H7 (cell line): ENCODE measurements at places on chromosomes 1 and 21.

DNA sequence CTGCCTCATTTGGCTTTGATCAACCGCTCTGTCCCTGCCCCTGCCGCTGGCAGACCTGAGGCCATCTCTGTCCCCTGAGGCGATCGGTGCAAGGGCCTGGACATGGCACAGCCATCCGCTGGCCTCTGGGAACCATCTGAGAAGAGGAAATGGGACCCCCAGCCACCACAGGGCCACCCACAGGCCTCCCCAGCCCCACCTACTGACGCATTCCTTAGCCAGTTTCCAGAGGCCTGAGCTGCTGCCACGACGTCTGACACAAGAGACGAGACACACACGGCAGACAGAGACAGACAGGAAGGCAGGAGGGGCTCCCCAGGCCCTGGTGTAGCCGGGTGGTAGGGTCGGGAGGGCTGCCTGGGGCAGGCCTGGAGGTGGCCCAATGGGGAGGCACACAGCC is 37.3 kb upstream of the EDN2 start:
- peak; percentile 80 for DNase-seq

GRCh38 chr1:38833146-38833545 is 26.4 kb downstream of the RRAGC start:
- no peak for DNase-seq

DNA sequence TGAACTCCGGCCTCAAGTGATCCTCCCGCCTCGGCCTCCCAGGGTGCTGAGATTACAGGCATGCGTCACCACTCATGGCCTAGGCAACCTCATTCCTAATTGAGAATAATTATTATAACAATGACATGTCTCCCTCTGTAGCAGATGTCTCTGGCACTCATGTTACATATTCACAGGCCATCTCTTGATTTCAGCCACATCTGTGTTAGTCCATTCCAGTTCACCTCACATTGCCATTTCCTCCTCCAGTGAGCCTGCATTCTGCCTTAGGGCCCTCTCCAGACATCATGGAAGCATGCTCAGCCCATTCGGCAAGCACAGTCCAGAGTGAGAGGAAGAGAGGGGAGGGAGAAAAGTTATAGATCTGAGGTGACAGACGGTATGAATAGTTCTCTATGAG is 32.5 kb downstream of the CDKN2C start:
- DNase-seq = no peak

- DNase-seq = no peak
Observed at GRCh38 chr1:165883056-165883455, 55.6 kb downstream of the UCK2 start.

DNA sequence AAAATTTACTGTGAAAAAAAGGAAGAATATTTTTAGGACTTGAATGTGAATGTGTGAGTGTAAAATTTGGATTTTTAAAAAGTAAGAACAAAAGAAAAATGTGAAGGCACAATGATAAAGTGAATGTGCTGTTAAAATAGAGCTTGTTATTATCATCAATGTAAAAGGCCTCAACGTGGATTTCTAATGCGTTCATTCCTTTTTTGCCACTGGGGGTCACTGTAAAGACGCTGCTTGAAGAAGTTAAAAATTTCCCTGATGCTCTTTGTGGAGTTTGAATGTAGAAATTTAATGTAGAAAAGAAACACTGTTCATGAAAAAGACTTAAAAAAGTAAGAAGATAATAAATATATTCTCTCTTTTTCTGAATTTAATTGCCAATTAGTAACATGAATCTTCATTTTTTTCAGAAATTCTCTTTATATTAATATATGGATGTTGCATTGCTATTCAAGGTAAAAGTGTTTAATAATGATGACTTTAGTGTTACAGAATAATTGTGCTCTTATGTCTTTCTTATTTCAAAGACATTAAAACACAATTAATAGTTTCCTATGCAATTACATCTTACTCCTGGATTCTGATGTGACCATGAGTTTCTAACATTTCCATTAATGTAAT is 161.5 kb downstream of the DNM3 start:
- no peak for DNase-seq

DNA sequence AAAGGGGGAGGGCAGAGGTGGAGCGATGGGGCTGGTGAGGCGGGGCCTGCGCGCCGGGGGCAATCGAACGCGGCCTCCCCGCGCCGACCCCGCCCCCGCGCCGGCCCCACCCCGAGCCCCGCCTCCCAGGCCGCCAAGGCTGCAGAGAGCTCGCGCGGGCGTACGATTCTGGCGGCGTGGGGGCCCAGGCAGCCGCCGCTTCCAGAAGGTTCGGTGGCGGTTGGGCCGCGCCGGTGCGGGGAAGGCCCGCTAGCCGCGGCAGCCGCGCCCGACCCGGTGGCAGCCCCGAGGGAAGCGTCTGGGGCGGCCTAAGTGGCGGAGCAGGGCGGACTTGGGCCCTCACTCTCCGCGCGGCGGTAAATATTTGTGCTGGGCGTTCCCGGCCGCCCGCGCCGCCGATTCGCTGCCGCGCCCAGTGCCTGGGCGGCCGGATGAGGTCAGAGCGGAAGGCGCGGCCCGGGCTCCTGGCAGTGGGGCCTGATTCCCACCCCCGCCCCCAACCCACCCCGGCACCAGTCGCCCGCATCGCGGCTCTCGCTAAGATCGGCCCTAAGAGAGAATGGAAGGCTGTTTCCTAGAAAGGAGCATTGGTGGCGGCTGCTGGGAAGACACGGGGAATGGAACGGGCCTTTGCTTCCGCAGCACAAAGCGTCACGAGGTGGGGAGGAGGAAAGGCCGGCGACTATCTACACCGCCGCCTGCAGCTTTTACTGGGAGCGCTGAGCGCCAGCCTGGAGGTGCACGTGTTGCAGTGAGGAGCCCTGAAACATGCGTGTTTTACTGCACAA is at the start of gene ACOT7:
Gene ACOT7 (minus strand): TSS at position 368 of the 788 bp plus-strand sequence. CDS start 368 bp downstream, outside the sequence.
- DNase-seq = peak; percentile 99

DNA sequence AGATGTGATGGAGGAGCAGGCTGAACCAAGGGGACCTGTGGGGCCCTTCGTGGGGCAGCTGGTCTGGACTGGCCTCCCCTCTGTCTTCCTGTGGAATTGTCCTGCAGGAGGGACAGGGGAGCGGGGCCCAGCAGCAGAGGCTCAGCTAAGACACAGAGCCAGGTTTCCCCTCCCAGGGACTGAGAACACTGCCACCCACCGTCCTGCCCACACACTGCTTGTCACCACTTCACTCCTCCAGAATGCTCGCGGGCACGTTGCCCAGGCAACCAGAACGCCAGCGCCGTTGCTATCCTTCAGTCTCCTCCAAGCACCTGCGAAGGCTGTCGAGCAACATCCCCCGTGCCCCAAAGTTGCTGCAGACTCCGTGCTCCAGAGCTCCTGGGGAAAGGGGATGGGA is 46.4 kb downstream of the AJAP1 start:
- peak; percentile 62 for DNase-seq

DNA sequence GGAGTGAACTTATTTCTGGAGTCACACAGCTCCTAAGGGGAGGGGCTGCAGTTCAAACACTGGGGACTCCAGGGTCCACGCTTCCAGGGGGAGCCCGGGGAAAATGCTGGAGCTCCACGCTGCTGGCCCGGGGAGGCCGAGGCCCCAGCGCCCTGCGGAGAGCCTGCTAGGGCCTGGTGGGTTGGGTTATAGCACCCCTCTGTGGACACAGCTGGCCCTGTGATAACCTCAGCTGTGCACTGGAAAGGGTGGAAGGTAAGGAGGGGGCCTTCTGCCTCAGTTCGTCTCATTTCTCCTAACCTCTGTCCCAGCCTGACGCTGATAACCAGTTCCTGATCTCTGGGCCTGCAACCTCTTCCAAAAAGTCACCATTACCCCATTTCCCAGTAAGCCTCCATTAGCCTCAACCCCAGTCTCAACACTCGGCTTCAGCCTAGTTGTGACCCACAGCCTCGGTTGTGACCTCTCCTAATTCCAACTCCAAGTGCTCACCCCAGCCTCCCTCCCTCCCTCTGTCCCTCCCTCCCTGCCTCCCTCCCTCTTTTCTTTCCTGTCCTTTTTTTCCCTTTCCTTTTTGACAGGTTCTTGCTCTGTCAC is 7.1 kb downstream of the NBL1 start:
- peak; percentile 92 for DNase-seq

- no peak for DNase-seq
Observed at GRCh38 chr21:35075546-35075945, 26.4 kb upstream of the RUNX1 start.

DNA sequence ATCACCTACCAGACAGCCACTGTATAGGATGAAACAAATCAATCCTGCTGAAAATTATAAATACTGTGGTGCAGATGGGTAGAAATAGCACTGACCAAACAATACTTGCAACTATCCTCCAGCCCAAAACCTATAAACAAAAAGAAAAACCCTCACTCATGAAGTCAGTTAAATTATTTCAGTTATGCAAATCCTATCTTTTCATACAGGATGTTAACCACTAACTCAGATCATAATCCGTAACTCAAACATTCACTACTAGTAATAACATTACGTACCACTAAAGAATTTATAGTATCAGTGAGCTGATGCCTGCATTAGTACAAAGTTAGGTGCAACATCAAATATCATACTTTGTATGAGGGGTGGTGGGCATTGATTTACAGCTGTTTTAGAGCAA is 2.6 kb downstream of the NDC1 start:
- no peak for DNase-seq

DNA sequence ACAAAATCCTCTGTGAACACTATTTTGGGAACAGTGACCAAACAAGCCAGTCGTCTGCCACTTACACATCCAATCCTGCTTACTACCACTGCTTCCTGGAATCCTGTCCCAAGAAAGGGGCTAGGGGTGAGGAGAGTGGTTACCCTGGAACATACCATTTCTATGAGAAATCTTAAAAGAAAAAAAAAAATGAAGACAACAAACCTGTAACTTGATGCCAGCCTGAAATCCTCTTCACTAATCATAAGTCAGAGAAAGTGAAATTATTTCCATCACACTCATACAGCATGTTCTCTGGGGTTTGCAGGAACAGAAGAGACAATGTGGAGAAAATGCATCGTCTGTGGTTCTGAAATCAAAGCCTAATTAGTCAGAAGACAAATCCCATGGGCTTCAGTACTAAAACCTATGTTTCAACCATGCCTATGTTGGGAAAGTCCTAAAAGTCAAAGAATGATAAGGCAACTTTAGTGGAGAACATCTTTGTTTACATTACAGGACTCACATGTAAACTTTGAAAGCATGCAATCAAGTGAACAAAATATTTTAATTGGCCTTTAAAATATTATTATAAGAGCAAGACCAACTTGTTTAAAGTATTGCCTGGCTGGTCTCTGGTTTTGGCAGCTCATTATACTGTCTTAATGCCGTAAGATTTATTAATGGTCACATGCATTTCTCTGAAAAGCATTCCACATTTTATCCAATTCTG is 220.7 kb downstream of the LTN1 start:
- DNase-seq = no peak

GRCh38 chr21:34992736-34993398 is 56.2 kb downstream of the RUNX1 start:
- peak; percentile 14 for DNase-seq

DNA sequence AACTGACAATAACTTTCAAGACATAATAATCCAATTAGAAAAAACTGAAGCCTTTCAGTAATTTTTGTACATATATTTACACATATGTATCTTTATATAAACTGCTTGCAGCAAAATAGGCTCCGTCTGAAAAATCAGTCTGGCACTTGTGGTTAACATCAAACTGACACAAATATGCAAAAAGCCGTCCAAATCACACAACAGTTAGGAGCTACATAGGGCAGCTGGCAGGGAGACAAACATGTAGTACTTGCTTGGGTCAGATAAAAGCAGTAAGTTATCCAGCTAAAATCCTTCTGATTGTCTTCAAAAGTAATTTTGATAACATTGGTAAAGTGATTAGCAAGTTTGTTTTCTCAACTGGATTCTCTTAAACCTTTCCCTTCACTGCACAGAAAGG is 14.7 kb upstream of the GUCA2A start:
- no peak for DNase-seq

- no peak for DNase-seq
Observed at GRCh38 chr1:216216305-216216704, 206.9 kb downstream of the USH2A start.

DNA sequence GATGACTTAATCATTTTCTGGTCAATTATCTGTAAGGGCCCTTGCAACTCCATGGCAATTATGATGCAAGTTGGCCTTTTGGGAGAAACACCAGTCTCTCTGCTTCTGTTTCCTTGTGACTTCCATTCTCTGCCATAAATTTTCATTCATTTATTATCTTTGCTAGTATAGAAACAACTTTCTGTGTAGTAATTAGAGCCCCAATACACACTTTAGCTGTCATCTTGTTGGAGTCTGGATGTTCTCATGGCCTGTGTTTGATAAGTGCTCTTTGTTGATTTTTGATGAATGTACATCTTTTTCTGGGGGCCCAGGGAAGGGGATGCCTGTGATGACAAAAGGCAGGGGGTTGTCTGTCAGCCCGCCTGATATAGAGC is 22.4 kb downstream of the PROX1 start:
- DNase-seq = no peak

DNA sequence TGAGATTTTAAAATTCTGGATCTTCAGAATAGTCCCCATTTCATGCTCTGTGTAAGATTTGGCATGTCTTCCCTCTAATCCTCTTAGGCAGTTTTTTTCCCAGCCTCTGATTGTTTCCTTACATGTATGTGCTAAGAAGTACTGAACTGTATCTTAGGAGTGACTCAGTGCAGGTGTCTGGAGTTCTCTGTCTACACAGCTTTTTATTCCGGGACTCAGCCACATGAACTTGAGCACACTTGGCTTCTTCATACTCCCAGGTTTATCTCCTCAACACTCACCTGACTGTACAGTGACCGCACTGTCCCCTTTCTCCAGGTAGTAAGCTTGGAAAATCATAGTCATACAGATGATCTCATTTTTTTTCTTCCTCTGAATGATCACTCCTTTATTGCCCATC is 50.7 kb downstream of the SYT14 start:
- no peak for DNase-seq

DNA sequence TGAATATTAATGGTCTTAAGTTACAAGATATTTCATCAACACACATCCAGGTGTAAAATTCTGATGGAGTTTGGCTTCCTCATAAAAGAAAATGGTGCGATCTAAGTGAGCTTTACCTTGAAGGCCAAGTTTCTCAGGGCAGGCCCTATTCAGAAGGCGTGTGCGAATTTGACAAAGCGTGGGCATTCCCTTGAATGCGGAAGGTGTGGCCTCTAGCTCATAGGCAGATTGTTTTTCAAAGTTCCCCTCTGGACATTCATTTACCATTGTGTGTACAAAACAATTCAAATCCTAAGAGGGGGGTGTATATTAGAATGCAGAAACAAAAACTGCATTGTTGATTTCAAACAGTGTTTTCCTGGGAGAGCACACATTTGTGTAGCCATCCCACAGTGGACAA is 411.9 kb upstream of the PKN2 start:
- no peak for DNase-seq

GRCh38 chr1:51175278-51175677 is 60.8 kb upstream of the RNF11 start:
- DNase-seq = no peak
